IPS DF 19.7 (cell line): ENCODE measurements at places on chromosomes 16 and 17.

DNA sequence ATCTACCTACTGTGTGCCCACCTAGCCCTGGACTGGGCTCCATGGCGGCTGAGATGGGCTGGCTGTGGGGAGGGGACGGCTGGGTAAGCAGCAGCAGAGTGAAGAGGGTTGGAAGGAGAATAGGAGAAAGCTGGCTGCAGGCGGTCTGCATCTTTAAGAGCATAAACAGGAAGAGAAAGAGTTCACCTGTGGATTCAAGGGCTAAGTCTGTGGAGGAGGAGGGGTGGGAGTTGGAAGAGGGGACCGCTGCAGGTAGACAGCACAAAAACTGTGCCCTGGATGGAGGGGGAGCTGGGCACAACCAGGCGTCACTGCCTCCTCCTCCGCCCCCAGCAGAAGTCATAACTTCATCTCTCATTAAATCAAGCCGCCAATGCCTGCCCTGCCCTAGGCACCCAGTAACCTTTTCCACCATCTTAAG, 677 bp downstream of the SLC13A2 start:
- DNase-seq = no peak

DNA sequence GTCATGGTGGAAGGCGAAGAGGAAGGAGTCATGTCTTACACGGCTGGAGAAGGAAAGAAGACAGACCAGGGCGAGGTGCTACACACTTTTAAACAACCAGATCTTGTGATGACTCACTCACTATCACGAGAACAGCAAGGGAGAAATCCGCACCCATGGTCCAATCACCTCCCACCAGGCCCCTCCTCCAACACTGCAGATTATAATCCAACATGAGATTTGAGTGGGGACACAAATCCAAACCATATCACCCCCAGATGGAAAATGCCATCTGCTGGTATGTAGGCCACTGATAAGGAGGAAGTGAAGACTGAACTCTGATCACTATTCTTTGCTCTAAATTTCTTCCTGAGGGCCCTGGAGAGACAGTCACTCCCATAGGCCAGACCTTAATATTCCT, 7.5 kb upstream of the ITGAX start:
- DNase-seq = no peak

DNA sequence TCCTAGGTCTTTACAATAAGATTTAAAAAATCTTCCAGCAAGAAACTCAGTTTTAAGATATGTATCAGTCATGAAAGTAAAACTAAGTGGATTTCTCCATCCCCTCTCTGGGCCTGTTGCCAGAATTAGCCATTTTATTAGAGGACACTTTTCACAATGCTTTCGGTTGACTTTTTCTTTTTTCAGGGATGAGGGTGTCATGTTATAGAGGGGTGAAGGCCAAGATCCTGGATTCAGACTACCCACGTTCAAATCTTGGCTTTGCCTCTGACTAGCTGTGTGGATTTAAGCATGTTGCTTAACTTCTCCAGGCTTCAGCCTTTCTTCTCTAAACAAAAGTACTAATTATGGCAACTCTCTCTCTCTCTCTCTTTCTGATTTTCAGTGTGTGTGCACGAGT, 111.7 kb upstream of the COX10 start:
- no peak for DNase-seq

GRCh38 chr16:66490774-66491715, 58.9 kb downstream of the TK2 start:
- DNase-seq = no peak

GRCh38 chr16:46884513-46885293, 541 bp downstream of the GPT2 start:
- DNase-seq = no peak

DNA sequence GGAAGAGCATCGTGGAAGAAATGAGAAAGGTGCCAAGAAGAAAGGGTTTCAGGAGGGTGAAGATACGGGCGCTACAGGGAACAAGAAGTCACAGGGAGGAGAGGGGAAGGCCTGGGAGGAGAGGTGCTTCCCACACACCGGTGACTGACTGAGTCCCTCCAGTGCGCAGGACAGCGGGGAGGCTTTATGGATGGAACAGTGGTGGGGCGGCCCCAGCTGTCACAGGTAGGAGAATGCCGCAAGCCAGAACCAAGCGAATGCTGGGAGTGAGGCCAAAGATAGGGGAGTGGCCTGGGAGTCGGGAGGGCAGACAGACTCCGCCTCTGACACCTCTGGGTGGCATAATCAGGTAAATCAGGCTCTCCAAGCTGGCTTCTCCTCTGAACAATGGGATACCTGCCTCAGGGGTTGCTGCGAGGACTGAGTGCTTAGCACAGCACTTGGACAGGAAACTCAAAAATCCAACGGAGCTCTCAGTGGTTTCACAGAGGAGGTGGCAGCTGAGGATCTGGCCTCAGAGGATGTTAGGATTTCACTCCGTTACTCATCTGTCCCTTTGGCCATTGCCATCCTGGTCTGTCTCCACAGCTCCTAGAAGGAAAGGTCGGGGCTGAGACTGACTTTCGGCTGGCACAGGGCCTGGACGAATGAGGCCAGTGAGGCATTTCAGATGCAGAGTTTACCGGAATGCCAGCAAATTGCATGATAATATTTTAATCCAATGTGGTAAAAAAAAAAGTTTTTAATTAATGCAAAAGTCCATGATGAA, 717 bp upstream of the CNP start:
- DNase-seq = peak; percentile 68

- no peak for DNase-seq
Measured at GRCh38 chr16:64391063-64391600, 730.7 kb downstream of the CDH11 start.
